ENCODE measurements at places on chromosomes 5 and 9.

DNA sequence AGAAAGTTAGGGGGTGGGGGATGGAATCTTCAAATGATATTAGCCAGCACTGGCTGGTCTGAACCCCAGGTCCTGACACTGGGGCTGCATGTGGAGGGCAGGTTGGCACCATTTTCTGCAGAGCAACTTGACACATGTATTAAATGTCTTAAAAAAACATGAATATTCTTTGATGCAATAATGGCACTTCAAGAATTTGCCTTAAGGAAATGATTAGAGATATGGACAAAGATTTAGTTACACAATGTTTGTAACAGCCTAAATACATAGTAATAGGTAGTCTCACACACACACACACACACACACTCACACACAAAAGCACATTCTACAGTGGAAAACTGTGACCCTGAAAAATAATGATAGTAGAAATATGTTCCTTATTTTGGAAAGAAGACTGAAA, 3.6 kb downstream of the SVEP1 start:
- no peak for DNase-seq

- no peak for DNase-seq
Measured at GRCh38 chr5:175728316-175728715, 70.4 kb downstream of the HRH2 start.

GRCh38 chr9:19122490-19123042, 4.7 kb downstream of the PLIN2 start:
- DNase-seq, result no peak

- DNase-seq, result no peak
Measured at GRCh38 chr9:110141227-110141793, 66.6 kb downstream of the C9orf152 start.

DNA sequence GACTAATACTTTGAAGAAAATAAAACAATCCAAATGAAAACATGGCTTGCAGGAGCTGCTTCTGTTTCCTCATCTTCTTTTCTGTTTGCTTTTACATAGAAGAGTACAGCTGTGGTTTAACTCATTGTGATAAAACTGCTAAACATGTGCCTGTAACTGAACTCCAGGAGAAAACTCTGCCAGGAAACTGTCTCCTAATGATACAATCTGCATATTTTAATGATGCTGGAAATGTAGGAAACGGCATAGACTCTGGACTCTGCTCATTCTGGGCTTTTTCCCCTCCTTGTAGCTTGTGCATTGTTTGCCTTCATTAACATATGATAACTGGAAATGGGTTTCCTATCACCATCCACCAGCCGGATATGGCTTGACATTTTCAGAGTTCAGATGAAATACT, 813.3 kb upstream of the WWC1 start:
- DNase-seq, result no peak

DNA sequence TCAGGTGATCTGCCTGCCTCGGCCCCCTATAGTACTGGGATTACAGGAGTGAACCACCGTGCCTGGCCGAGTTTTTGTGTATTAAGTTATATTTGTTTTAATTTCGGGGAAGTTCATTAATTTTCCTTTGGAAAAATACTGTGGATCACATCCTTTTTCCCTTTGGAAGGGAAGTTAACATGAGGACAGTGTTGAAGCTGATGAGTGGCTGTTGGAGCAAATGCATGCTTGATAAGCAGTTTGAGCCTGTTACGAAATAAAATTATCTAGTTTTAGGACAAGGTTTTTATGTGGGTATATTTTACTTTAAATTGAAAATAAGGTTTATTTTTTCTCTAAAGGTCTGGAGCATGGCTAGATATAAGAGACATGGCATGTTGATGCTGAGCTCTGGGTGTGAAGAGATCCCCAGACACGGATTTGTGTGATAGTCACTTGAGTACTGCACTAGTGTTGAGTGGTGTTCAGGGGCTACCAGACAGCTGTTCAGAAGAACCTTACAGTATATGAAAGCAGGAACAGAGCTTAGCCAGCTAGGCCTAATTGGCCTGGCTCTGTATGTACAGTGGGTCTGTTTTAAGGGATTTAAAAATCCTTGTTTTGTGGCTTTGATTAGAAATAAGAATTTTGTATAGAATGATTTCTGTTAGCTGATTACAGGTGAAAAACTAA, 17.4 kb downstream of the LMNB1 start:
- no peak for DNase-seq

DNA sequence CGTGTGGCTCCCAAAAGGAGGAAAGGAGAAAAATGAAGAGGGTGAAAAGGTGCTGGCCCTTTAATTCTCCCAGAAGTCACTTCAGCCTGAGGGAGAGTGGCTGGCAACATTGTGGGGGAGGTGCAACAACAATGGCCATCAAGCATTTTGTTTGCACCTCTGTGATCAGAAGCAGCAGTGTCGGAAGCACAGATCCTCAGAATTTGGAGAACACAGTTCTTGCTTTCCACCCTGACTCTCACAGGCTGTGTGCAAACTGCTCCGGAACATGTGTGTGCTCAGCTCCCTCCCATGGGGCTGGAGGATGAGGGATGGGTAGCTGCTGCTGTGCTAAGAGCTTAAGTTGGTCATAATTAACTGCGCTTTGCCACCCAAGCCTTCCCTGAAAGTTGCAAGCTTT, 127.1 kb downstream of the DPYSL3 start:
- no peak for DNase-seq

DNA sequence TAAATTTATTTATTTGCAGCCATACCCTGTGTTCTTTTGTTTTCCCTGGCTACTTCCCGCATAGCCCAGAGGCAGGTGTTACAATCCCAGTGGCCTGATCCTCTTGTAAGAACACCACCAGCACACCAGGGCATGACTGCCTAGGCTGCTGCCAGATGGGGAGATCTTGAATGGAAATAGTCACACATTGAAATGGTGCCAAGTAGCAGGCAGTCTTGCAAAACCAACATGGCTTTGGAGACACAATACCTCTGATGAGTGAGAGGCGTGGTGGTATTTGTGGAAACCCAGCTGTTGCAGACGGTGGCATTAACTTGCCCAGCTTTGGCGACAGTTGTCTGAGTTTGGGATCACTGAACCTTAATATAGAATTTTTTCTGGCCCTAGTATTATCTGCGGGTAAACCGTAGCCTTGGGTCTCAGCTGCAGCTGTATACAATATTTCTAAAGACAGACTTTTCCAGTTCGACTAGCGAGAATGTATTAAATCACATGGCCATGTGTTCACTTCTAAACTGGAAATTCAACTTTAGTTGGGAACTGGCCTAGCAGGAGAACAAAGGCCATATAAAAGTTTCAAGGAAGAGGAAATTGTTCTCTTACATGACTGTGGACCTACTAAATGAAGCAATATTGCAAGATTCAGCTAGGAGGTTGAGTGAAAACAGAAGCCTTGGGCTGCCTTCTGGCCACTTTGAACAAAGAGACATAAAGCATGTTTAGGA, 277.0 kb downstream of the SMARCA2 start:
- no peak for DNase-seq

- DNase-seq, result no peak
Measured at GRCh38 chr5:72628771-72629371, 121.7 kb upstream of the ZNF366 start.

DNA sequence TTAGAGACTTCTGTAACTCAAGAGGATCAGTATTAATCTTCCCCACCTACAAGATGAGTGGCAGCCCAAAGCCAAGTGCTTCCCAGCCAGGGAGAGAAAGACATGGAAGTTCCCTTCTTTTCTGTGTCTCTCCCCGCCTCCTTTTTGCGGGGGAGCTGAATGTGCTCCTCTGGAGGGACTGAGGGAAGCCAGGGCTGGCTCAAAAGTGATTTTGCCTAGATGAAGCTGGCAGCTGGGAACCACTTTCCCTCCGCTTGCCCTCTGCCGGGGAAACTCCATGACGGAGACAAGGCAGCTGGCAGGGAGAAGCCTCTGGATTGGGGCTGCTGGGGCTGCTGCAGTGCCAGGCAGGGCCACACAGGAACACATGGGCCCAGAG, 24.4 kb downstream of the EGR1 start:
- no peak for DNase-seq

- no peak for DNase-seq
Measured at GRCh38 chr9:84860249-84861115, 191.0 kb downstream of the NTRK2 start.

- no peak for DNase-seq
Measured at GRCh38 chr9:18672706-18673105, 198.8 kb downstream of the ADAMTSL1 start.

DNA sequence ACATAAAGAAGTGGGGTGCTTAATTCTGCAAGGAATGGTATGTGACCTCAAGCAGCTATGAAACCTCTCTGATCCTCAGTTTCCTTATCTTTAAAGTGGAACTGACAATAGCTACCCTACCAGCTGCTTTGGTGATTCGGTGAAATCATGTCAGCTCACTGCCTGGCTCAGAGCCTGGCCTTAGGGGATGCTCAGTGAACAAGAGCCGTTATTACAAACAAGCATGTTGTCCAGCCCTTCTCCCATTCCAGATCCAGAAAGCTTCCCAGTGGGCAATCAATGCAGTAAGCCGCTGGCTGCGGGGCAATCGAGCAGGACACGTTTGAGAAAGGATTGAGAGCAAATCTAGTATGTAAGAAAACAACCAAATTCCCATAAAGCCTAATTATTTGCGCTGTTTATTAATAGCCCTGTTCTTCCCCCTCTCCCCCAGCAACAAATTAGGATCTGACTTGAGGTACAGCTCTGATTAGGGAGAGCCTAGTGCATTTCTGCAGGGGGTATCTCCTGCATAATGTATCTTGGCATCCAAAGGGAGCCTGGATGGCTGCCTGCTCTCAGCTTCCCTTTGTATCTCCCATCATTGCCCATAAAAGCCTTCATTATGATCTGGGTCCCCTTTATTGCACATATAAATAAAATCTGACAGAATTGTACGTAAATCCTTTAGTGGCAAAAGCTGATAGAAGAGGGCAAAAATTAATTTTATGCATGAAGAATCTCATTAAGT, 371.4 kb downstream of the TMEM232 start:
- no peak for DNase-seq

GRCh38 chr5:86320266-86320665, 297.5 kb upstream of the COX7C start:
- no peak for DNase-seq

- no peak for DNase-seq
Measured at GRCh38 chr5:42252306-42252705, 170.9 kb upstream of the GHR start.

DNA sequence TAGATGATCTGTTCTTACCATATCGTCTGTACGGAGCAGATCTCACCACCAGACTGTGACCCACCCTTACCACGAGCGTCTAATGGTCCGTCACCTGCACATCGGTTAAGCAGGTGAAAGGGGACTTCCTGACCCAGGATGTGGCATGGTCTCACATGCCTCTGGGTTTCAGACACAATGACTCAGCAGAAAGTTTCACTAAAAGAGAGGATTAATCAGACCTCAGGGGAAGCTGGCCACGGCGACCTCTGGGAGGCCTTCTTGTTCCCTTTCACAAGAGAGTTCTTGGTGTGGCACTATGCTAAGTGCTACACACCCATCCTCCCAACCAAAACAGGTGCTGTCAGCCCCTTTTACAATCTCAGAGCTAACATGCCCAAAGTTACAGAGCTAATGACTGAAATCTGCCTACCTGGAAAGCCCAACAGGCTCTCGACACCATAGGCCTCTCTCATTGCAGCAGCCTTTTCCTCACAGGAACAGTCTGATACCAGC, 41.6 kb downstream of the ADAMTS12 start:
- DNase-seq, result peak; percentile 70

GRCh38 chr5:2475902-2476301, 275.6 kb downstream of the IRX2 start:
- DNase-seq, result no peak

DNA sequence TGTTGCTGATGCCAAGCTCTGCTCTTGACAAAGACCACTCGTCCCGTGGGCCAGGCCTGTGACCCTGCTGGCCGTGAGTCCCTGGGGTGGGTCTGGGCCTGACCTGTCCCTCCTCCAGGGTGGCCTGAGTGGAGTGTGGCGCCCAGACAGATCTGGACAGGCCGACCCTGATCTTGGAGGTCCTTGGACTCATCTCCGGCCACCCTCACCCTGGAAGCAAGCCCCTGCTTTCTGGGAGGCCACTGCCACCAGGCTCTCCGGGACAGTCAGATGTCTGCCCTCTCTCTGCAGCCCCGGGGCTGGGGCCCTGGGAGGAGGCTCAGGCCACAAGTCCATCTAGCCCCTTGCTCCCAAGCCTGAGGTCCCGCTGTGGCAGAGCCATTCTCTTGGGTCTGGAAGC, 31.2 kb upstream of the TMEM250 start:
- DNase-seq, result no peak

DNA sequence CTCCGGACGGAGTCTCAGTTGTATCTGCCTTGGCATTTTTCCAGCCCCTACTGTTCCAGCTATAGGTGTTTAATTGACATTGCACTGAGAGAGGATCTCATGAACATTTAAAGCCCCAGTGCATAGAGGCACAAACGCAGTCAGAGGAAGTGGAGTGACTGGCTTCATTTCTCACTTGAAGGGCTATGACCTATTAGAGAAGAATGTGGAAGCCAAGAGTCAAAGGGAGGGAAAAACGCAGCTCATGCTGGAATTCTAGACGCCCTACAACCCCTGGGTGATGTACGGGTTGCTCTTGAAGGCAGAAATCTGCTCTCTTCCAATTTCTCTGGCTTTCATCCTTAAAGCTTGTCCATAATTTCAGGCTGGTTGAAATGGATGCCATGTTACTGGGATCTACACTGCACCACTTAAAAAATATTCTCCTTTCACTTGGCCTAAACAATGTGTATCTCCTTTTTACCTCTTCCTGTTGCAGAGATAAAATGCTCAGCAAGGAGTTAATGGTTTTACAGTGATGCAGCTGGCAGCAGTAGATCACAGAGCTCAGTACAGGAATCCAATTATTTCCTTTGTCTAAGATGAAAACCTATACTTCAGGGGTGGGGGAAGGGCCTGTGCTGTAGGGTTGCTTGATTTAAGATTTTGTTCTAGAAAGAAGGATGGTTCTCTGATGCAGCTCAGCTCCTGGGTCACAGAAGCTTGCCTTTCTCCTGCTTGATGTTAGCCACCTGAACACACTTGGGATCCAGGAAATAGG, 61.8 kb upstream of the MAMDC2 start:
- DNase-seq, result no peak

- DNase-seq, result no peak
Measured at GRCh38 chr5:176822793-176823481, 12.6 kb downstream of the UNC5A start.

DNA sequence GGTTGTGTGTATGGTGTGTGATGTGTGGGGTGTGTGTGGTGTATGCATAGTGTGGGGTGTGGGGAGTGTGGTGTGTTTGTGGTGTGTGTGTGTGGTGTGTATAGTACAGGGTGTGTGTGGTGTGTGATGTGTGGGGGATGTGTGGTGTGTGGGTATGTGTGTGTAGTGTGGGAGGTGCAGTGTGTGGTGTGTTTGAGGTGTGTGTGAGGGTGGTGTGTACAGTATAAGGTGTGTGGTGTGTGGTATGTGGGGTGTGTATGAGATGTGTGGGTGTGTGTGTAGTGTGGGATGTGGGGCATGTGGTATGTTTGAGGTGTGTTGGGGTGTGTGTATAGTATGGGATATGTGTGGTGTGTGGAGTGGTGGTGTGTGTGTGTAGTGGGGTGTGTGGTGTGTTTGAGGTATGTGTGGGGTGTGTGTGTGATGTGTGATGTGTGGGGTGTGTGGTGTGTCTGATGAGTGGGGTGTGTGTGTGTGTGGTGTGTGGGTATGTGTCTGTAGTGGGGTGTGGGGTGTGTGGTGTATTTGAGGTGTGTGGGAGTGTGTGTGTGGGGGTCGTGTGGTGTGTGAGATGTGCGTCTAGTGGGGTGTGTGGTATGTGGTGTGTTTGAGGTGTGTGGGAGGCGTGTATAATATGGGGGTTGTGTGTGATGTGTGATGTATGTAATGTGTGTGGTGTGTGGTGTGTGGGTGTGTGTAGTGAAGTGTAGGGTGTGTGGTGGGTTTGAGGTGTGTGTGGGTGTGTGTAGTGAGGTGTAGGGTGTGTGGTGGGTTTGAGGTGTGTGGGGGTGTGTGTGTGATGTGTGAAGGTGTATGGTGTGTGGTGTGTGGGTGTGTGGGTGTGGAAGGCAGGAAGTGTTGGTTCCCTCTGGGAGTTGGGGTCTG, 8.6 kb downstream of the ECSCR start:
- DNase-seq, result no peak
